Spinal cord (tissue), 10 donors: ENCODE measurements at places on chromosomes 12 and 14. TPM values are rescaled to one million over a fixed set of nuclear protein-coding genes. Genes with fewer than 3 reads are reported as not detected.

The CRADD gene
- total RNA-seq: 19.9 TPM

The KRT82 gene
- total RNA-seq: not detected

GRCh38 chr12:98401427-98401826 lies 114.0 kb upstream of the TMPO start:
- no peak for DNase-seq

DNA sequence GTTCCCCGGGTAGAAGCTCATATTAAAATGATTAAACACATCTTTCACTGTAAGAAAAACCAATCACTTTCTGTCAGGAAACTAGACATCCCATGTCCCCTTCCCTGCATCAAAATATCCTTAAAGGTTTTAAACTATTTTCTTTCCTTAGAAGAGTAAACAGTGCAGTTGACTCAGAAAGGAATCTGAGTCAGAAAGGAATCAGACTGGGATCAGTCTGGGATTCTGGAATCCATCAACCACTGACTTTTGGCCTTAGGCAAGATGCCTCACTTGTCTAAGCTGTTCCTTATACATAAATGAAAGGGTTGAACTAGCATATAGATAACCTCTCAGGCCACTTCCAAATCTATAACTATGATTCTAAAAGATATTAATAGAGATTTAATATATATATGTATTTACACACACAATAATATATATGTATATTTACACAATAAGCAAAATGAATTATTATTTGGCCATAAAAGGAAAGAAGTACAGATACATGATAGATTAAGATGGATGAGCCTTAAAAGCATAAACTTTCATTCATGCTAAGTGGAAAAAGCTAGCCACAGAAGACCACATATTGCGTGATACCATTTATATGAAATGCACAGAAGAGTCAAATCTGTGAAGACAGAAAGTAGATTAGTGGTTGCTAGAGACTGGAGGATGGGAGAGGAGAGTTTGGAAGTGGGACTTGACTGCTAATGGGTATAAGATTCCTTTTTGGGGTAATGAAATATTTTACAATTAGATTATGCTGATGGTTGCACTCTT lies 114.4 kb downstream of the SLC38A1 start:
- no peak for DNase-seq

The DYNC1H1 gene
- total RNA-seq: 818 TPM

- no peak for DNase-seq
These were observed 27.1 kb downstream of the POLE start for GRCh38 chr12:132660052-132660451.

DNA sequence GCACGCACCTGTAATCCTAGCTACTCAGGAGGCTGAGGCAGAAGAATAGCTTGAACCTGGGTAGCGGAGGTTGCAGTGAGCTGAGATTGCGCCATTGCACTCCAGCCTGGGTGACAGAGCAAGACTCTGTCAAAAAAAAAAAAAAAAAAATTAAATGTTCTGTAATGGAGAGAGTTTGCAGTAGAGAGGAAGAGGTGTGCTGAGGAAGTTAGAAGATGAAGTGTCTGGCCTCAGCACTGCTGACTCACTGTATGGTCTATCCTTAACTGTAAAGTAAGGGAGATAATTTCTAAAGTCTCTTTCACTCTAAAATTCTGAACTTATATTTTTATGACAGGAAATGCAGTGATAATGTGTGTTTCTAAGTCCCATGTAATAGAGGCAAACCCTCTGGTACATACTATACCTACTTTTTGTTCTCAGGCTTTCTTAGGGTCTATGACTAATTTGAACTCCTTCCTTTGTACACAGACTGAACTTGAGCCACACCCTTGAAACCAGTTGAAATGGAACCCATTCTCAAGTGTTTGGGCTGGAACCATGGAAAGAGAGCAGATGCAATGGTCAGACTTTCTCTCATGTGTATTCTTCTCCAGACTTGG lies 278.1 kb upstream of the FAR2 start:
- DNase-seq: no peak

The IL26 gene
- not detected for total RNA-seq

DNA sequence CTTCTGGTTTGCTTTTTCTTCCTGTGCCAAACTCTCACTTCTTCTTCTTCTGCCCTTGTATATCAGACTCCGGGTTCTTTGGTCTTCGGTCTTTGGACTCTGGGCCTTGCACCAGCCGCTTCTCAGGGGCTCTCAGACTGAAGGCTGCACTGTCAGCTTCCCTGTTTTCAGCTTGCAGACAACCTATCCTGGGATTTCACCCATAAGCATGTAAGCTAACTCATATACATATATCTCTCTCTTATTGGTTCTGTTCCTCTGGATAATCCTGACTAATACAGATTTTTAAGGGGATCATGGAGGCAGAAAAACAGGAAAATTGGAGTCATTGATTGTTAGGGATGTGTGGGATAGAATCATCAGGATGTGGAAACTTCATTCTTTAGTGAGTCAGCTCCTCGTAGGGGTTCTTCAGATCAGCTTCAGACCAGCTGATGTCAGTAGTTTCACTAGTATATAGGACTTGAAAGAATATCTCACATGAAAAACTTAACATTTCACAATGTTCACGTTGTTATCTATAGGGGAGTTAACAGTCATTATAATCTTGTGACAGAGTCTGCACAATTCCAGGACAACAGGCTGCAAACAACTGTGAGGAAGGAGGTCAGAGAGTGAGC lies 102.9 kb downstream of the RASSF9 start:
- DNase-seq: no peak

DNA sequence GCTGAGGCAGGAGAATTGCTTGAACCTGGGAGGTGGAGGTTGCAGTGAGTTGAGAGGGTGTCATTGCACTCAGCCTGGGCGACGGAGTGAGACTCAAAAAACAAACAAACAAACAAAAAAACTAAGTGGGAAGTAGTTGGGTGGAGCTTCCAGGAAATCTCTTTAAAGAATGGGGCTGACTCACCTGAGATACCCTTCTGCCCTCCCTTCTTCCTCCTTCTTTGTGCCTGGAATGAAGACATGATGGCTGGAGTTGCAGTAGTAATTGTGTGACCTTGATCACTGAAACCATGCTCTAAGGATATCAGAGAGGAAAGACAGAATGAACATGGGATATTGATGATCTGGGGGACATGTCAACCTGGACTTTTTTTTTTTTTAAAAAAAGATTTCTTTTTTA lies 87.6 kb upstream of the MED13L start:
- no peak for DNase-seq

- no peak for DNase-seq
These were observed 5.1 kb upstream of the ZNF839 start for GRCh38 chr14:102314242-102315011.

The ADSS1 gene
- total RNA-seq: 20.8 TPM

- no peak for DNase-seq
These were observed 7.1 kb downstream of the IPO4 start for GRCh38 chr14:24181371-24182077.

- DNase-seq: no peak
These were observed 23.7 kb downstream of the SLC5A8 start for GRCh38 chr12:101186291-101186690.

GRCh38 chr14:89320381-89321000 lies 96.5 kb downstream of the FOXN3 start:
- DNase-seq: no peak

GRCh38 chr12:124006846-124007713 lies 34.1 kb downstream of the ZNF664 start:
- no peak for DNase-seq

The KRT85 gene
- not detected for total RNA-seq

The GLT1D1 gene
- 6.2 TPM for total RNA-seq

The ALKBH1 gene
- total RNA-seq: 13.1 TPM

DNA sequence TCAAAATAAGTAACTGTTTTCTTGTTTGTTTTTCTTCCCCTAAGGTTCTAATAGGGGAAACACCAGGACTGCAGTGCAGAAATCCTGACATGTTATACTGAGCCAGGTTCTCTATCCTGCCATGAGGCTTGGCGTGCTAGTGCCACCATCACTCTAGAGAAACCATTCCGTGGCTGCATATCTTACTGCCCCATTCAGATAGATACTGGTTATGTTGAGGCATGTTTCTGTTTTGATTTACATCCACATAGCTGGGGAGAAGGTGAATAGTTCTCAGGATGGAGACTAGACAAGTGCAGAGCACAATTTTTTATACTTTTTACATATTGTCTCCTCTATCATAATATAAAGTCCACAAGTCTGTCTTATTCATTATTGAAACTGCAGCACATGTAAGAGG lies 11.5 kb downstream of the MAGOHB start:
- no peak for DNase-seq
